ENCODE measurements at places on chromosomes 2 and 18.

DNA sequence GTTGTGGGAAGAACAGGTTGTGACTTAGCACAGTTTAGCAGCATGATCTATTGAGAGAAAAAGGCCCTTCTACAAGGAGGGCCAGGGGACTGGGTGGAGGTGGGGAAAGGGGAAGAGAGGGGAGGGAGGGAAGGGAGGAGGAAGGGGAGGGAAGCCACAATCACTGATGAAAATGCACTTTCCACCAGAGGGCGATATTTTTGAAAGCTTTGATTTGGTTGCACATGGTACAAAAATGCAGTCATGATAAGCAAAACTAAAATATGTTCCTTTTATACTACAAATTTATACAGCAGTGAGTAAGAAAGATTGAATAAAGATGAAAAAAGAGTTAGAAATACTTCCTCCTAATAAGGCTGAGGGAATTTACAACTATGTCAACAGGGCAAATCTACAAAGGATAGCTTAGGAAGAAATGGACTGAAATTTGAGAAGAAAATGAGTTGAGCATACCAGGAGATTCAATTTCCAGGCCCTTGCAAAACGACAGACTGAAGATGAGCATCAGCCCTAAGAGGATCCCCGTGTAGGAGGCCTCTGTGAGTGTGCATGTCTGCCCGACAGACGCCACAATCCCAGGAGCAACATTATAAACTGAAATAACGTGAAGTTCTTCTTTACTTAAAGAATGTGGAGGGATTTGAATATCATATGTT lies 17.2 kb downstream of the SH3YL1 start:
- no peak for DNase-seq

DNA sequence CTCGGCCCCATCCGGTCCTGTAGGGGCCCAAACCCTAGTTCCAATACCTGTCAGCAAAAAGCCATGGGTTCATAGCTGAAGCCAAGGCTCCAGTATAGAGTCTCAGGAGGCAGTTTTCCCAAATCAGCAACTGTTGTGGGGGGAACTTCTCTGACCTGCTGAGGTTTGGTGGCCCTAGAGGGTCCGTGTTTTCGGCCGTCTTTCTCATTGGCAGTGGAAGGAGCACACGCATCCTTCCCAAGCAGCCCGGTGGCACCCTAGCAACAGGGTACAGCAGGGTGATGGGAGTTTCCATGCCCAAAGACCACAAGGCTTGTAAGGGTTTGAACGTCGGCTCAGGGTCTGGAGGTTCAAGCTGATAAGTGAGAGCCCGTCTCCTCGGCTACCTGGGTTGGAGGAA lies 6.6 kb downstream of the FOSL2 start:
- DNase-seq, result no peak

DNA sequence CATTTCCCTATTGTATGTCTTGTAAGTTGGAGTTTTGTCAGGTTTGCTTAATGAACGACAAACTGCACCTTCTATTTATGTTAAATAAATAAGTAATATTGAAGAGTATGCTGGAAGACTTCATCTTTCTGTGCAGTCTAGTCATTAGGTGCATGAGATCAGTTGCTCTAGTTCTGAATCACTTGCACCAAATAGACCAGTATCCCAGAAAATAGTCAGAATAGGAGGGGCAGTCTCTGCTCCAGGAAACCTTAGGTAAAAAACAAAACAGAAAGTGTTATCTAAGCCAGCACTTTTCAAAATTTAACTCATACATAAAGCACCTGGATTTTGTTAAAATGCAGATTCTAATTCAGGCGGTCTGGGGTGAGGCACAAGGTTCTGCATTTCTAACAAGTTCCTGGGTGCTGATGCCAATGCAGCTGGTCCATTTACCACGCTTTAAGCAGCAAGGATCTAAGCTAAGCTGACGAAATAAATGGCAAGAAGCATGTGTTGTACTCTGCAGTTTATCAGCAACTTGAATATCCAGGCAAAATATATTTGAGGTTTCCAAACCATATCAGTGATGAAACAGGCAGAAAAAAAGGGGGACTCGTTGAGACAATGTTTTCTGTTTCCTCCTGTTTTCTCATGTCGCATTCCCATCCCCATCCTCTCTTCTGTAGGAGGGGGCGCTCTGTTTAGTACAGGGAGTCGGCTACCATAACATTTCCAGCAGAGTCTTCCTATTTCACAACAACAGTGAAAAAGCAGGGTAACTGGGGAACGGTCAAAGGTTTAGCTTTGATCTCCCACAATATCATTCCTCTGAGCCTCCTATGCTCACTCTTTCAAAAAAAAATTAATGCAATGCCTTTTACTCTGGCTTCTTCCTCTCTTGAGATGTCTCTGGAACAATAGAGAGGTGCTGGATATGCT lies 106.4 kb downstream of the MBD2 start:
- no peak for DNase-seq

GRCh38 chr2:177889818-177890460 lies 182.6 kb downstream of the PDE11A start:
- no peak for DNase-seq

DNA sequence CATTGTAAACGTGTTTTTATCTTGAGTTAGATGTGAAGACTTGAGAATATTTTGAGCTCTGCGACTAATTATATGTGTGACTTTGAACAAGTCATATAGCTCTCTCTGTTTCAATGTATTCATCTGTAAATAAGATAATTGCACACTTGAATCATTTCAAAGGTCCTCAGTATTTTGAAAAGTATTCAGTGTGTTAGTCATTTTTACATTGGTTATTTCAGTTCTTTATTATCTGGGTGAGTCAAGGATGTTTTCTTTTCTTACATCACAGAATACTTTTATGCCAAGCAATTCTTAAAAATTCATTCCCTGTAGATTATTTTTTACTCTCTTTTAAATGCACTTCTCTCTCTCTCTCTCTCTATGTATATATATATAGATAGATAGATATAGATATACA lies 1098.0 kb upstream of the ZEB2 start:
- DNase-seq, result no peak

Data from stimulated activated CD4-positive, alpha-beta T cell treated with anti-CD3 and anti-CD28 coated beads, Interleukin-15, amount 100 ng/mL, for 1 hour (primary cell).